ENCODE measurements at places on chromosomes 3 and 15.

GRCh38 chr15:47376190-47376589 is 341.1 kb upstream of the SEMA6D start:
- DNase-seq: no peak

DNA sequence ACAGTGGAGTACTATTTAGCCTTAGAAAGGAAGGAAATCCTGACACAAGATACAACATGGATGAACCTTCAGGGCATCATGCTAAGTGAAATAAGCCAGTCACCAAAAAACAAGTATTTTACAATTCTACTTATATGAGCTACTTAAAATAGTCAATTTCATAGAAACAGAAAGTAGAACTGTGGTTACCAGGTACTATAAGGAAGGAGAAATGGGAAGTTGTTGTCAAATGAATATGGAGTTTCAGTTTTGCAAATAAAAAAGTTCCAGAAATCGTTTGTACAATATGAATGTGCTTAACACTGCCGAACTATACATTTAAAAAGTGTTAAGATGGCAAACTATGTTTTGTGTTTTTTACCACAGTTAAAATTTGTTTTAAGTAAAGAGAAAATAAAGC is 26.8 kb downstream of the TRANK1 start:
- DNase-seq: no peak

DNA sequence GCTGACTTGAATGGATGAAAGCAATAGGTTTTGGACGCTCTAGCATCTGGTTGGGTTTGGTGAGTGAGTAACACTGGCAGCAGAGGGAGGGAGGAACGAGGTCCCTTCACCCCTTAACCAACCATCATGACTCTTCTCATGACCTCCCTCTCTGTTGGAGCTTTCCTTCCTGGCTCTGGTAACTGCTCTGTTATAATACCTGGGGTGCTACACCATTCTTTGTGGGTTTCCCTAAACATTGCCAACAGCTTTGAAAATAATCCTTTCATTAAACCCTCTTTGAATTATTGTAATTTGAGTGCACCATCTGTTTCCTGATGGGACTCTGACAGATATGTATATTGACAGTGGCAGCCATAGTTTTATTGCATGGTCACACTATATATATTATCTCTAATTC is 146.2 kb upstream of the PTPRG start:
- DNase-seq: no peak

DNA sequence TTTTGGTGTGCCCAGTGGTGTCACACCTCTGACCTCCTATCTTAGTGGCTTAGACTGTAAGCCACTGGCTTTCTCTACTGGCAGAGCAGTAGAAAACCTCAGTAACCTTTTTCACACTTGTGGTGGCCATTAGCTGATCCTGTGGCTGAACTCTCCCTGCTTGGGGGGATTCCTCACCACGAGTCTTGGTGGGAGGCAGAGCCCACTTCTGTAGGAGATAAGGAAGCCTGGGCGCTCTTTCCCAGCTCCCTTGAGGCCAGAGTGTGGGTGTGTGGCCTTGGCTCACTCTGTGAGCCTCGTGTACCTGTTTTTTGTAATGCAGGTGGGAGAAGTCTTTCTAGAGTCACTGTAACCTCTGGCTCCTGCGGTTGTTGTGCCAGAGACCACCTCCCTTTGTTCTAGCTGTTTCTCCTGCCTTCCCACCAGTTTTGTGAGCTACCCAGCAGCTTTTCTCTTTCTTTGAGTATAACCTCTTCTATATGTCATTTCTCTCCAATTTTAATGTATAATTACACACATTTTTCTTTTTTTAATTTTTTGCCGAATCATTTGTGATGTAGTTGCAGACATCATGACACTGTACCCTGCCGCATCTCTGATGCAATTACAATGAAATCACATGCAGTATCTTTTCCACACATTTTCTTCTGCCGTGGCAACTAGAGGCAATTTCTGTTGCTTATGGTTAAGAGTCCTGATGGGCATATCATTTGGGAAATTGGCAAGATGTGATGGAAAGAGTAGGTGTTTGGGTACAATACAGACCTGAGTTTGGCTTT is 13.8 kb downstream of the XCR1 start:
- no peak for DNase-seq

DNA sequence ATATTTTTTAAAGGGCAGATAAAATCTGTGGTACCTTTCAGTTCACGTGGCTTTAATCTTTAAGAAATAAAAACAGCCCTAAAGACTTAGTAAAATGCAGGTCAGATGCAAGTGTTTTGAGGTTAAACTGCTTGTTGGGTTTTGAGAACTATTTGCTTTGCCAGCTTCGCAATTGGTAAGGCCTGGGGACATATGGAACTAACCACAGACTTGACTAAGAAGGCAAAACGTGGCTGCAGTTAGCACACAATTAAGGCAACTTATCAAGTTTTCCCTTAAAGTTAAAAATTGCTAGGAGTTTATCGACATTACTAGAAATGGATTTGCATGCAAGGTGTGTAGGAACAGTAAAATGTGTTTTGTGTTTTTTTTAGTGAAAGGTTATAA is 206.9 kb downstream of the ZNF385D start:
- DNase-seq: no peak

DNA sequence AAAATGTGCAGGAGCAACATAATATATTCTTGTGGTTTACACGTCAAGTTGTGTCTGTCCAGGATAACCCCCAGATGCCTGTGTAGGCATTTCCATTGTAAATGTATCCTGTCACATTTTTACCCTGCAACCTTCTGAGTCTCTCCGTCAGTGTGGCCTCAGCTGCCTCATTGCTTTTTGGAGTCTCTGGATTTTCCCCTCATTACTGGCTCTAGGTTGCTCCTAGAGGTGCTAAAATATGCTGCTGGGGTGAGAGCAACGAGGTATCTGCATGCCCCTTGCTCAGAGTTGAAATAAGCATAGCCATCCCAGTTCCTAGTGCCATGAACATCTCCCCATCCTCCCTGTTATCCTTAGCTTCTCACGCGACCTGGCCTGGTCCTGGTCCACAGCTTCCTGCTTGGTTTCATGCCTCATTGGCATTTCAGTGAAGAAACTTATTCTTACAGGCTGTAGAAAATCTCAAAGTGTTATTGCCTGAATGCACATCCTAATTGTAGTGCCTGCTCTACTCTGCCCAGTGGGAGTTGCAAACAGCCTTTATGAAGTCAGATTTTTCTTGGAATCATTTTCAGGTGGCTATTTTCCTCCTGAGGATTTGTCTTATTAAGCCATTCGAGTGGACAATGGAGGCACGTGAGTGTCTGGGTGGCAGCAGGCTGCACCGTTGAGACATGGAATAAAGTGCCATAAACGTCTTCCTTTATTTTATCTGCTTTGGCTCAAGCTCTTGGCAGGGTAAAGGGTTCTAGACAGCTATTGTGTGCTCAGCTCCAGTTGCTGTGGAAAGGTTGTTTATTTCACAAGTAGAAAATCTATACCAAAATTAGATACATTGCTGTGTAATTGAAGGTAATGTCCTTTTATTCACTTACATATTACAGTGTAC is 33.2 kb downstream of the OXNAD1 start:
- no peak for DNase-seq

DNA sequence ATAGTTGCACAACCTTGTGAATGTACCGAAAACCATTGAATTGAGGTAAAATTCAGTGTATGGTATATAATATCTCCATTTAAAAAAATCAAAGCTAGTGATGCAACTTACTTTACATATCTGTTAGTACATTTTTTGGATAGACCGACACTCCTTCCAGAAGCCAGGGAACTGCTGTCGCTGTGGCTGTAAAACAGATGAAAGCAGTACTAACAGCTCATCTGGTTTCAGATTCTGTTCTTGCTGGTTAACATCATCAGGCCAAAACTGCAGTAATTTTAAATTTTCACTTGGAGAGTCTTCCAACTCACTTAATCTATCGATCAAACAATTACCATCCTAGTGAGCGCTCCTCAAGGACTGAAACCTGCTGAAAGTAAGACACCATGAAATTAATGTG is 145.1 kb downstream of the LRRC28 start:
- no peak for DNase-seq

DNA sequence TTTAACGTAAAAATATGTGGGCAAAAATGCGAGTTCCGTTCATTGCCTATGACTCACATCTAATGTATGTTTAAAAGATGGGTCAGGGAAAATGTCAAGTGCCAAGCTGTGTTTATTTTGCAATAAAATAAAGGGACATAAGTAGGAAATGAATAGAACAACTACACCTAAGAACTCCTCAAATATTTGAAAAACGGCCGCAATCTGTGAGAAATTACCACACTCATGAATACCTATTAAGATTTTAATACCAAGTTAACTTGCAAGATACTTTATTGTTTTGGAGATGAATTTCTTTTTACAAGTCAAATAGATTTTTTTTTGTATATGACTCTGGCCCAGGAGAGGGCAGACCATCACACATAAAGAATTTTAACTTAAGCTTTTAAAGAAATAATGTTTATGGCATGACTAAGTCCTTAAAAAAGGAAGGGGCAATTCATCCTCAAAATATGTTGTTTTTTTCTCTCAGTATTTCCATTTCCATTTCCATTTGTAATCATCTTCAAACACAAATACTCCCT is 152.7 kb downstream of the SUCNR1 start:
- DNase-seq: no peak

DNA sequence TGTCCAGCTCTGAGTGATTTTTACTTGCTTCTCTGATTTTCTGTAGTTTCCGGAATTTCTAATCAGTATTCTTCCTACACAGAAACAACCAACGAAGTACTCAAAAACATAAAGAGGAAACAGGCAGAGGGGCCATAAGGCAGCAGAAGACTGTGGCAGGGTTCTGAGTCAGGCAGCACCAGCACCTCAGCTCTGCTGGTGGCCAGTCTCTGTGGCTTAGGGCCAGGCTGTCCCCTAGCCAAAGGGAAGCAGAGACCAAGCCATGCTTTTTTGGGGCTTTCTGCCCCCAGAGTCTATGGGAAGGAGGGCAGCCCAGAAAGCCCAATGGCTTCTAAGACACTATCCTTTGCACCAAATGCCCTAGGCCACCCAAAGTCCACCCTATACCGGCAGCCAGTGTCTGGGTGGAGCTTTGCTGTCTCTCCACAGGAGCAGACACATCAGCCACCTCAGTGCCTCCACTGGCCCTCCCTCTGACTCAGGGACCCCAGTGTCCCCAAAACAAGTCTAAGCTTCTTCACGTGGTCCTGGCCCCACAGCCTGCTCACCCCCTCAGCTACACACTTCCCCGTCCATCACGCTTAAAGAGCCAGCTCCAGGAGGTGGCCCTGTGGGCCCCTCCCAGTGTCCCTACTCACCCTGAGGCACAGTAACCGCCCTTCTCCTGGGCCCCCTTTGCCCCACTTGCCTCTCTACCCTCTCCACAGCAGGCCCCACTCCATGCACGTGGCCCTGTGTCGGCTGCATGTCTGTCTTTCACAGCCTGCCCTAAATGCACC is 46.2 kb downstream of the CCDC12 start:
- no peak for DNase-seq

DNA sequence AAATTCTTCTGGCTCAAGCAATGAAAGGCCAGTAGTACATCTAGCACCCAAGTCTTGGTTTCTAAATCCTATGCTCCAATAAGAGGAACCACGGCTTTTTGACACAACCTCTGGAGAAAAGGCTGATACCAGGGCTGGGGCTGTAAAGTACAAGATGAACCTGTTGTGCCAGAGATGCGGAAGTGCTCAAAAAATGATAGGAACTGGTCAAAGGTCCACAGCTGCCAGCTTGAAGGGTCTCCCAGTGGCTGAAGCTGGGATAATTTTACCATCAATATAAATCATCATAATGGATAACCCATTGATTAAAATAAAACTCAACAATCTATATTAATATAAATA is 558 bp upstream of the NCEH1 start:
- no peak for DNase-seq

- no peak for DNase-seq
These were observed 9.1 kb downstream of the CLCN2 start for GRCh38 chr3:184352149-184352785.

DNA sequence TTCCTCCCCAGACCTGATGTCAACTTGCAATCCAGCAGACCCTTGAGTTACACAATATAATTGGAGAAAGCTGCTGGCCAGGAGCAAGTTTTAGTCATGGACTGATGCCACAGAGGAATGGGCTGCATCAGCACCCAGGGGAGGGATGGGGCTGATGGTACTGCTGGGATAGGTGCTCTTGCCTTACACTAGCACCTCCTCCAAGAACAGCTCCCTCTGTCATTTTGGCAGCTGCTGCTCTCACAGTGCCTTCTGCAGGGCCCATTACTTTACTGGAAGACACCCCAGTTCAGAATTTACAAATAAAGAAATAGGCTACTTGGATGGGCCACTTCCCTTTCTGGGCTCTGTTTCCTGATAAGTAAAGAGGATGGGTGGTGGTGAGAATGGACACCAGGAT is 85.3 kb upstream of the RORA start:
- DNase-seq: no peak

GRCh38 chr3:186254676-186255650 is 107.1 kb downstream of the DGKG start:
- no peak for DNase-seq

GRCh38 chr3:154701055-154701454 is 271.1 kb upstream of the GPR149 start:
- DNase-seq: no peak

DNA sequence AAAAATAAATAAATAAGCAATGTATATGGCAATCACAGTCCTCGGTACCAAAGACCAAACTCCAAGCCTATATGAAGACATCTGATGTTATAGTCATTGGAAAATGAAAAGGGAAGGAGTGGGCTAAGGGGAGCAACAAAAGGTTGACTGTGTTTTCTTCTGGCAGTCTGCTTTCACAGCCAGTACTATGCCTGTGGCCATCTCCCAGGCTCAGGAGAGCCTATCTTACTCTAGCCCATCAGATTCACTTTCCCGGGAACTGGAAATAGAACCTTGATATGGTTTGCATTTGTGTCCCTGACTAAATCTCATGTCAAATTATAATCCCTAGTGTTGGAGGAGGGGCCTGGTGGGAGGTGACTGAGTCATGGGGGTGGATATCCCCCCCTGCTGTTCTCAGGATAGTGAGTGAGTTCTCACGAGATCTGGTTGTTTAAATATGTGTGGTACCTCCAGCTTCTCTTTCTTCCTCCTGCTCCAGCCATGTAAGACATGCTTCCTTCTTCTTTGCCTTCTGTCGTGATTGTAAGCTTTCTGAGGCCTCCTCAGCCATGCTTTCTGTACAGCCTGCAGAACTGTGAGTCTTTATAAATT is 105.3 kb downstream of the PLCH1 start:
- DNase-seq: no peak

DNA sequence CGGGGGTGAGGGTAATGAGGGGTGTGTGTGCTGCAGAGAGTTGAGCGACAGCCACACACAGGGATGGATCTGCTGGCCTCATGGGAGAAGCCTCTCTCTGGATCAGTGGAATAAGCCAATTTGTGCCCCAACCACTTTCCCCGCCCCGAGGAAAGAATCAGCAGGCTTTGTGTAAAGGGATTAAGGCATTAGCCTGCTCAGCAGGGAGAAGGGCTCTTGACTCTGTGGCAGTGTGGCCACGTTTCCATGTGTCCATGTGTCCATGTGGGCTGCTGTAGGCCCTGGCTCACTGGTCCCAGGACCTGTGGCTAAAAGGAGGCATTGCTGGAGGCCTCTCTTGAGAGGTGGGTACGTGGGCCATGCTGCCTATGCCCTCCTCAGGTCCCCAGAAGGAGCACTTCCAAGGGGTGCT is 104.7 kb downstream of the HMG20A start:
- DNase-seq: no peak
